CD4-positive, alpha-beta T cell treated with Interleukin-4 for 1 hour (primary cell): ENCODE measurements at places on chromosomes 2 and 18.

DNA sequence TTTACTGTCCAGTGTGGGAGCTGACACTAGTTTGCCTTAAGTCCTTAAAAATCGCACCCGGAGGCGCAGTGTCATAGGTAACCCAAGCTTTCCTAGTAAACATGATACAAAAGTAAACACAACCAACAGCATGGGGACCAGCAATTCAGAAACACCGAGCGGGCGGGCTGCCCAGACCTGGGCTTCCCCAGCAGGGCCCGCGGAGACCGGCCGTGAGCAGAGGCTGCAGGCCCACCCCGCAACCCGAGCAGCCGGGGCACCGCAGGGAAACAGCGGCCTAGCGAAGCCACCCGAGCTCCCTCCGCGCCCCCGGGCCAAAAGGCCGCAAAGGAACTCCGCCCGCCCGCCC is 296 bp downstream of the TTC21B start:
- DNase-seq, result no peak

GRCh38 chr18:62332431-62332830 is 7.3 kb downstream of the TNFRSF11A start:
- no peak for DNase-seq

- DNase-seq, result no peak
Measured at GRCh38 chr2:223536546-223536945, 65.6 kb downstream of the SCG2 start.

- DNase-seq, result no peak
Measured at GRCh38 chr2:119289642-119290041, 66.0 kb downstream of the STEAP3 start.

- DNase-seq, result no peak
Measured at GRCh38 chr2:52428224-52428623, 1339.4 kb upstream of the CHAC2 start.

DNA sequence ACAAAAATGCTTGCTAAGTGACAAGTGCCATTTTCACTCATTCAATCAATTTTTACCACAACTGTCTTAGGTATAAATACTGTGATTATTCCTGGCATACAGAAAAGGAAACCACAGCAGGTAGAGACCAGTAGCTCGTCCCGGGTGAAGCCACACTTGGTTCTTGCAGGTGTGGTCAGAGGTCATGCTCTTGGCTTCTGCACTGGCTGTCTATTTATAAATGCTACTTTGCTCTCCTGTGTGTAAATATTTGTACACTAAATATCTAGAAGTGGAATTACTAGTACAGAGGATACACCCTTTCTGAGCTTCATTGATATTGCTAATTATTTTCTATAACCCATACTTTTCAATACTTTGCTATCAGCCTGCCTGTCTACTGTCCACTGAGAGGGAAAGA is 284.6 kb downstream of the MYT1L start:
- no peak for DNase-seq

GRCh38 chr2:16262526-16263178 is 322.3 kb downstream of the MYCN start:
- no peak for DNase-seq

DNA sequence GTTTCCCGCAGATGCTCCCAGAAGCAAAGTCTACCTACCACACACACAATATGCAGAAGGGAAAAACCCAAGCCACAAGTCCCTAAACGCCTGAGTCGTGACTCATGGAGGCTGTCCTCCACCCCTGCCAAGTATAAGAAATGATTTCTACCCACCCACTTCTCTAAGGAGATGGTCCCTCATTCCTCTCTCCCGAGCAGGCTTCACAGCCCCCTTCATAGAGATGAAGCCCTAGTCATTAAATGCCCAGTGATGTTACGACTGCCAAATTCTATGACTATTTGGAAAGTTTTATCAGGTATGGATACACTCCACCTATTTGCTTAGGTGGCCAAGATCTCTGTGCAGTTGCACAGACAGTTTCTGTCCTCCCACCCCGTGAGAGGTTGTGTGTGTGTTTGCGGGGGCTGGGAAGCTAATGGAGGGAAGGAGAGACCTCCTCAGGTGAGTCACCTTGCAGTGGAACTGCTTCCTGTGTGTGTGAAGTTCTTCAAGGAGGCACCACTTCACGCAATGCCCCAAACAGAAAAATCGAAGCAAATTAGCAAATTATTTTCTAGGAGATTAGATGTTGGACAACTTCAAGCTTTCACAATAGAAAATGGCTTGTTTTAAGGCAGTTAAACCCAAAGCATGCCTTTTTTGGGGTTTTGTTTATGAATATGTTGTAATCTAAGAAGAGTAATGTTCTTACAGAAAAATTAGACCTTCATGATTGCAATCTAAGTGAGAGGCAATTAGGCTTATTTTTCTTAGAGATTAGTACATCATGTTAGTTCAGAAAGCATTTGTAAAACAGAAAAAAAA is 175.2 kb downstream of the TGIF1 start:
- DNase-seq, result peak; percentile 39

GRCh38 chr2:100610381-100610831 is 47.6 kb downstream of the PDCL3 start:
- peak; percentile 70 for DNase-seq

DNA sequence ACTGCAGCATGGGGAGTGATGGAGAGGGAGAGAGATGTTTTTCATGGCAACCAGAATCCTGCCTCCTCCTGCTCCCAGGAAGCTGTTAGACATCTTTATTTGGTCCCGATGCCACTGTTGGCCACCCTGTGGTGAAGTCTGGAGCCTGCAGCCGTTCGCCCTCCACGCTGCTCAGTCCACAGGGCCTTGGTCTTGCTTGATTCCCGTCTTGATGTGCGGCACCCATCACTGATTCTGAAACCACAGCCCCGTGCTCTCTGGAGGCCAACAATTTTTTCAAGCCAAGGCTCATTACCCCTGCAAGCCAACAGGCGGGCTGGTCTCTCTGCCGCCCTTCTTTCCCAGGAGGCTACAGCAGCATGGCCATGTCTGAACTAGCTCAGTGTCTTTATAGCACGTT is 24.5 kb downstream of the SIGLEC15 start:
- no peak for DNase-seq

DNA sequence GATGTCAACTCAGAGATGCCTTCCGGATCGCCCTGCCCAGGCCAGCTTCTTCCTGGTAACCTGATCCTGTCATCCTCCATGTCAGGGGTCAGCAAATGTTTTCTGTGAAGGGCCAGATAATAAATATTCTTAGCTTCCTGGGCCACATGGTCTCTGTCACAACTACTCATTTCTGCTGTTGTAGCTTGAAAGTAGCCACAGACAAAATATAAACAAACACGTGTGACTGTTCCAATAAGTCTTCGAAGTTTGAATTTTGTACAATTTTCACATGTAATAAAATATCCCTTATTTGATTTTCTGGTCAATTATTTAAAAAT is 35.8 kb downstream of the ANXA4 start:
- no peak for DNase-seq

- DNase-seq, result no peak
Measured at GRCh38 chr2:3329491-3329890, 48.1 kb downstream of the EIPR1 start.

DNA sequence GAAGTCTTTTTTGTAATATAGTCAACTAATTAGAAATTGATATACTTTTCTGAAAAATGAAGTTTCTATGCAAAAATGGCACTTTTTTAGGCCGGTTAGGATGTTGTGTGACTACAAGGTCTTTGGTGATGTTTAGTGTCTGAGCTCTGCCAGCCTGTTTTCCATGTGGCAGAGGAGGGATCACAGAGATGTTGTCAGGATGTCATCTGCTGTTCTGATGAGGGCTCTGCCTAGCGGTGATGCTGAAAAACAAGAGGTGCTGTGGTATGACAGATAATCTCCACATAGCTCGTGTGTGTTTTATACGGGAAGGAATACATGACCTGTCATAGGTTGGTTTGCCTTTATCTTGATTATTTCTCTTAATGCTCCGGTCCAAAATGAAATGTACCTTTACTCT is 12.0 kb upstream of the IAH1 start:
- DNase-seq, result no peak

DNA sequence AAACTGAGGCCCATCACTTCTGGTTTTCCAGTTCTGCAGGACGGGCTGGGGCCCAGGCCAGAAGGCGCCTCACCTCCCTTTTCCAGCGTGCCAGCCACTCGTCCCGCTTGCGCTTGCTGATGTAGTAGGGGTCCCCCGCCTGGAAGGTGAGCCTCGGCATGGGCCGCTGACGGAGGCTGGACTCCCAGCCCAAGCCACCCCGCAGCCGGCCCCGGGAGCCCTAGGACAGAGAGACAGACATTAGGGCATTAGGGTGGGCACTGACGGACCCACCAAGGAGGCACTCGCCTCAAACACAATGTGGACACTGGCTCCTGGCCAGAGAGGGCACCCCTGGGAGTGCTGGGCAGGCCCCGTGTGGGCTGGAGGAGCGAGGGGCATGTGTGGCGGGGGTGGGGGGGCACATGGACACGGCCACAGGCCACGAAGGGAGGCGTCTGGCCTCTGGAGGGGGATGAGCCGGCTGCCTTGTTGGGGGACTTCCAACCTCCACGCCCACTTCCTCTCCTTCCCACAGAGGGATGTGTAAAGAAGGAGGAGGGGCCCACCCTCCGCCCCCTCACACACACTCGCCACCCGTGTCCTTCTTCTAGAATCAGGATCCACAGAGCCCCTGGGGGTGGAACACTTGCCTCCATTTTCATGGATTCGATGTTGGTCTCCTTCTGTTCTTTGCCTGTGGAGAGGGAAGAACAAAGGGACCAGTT is 66.7 kb downstream of the DNMT3A start:
- DNase-seq, result peak; percentile 77

- DNase-seq, result no peak
Measured at GRCh38 chr18:9884532-9885140, 1.1 kb upstream of the TXNDC2 start.

DNA sequence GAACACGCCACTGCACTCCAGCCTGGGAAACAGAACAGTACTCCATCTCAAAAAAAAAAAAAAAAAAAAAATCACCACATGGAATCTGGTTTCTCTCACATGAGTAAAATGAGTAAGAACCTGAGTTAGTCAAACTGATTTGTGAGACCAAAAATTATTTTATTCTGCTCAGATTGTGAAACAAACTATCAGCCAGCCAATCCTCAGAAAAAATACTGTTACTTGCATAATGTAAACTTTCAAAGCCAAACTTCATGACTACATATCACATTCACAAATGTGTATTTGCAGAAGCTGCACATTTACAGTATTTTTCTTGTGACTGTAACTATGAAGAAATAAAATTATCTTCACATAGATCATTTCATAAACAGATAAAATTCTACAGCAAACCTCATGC is 23.2 kb downstream of the SUMO1 start:
- DNase-seq, result no peak
